ENCODE measurements at places on chromosomes 5 and 9. TPM values are rescaled to one million over a fixed set of nuclear protein-coding genes. Genes with fewer than 3 reads are reported as not detected.

GRCh38 chr5:151647320-151647861 is 39.3 kb downstream of the SPARC start:
- no peak for DNase-seq

- no peak for DNase-seq
Observed at GRCh38 chr5:40442346-40442745, 237.4 kb upstream of the PTGER4 start.

DNA sequence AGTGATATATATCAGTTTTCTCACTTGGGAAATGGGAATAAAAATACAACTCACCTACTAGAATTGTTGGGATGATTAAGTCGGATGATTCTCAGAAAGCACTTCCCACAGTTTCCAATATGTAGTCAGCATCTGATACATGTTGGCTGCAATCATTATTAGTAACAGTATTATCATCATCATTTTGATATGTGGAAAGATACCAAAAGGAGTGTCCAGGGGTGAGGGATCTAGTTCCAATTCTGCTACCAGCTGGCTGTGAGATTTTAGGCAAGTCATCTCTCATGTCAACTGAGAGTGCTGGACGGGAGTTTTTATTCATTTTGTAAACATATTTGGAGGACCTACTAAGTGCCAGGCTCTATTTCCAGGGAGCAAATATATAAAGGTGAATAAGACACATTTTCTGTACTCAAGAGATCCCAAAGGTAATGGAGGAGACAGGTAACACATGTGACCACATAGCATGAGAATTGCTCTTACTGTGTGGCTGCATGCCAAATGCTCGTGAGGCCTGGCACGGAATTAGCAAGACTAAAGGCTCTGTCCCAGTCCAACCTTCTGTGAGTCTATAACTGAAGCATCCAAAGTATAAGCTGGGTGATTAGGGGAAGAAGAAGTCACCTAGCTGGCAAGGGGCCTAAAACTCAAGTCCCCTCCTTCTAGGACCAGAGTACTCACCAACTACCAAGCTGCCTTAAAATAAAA is 83.0 kb downstream of the GRIA1 start:
- no peak for DNase-seq

- DNase-seq, result no peak
Observed at GRCh38 chr5:3599226-3600105, 3.8 kb downstream of the IRX1 start.

DNA sequence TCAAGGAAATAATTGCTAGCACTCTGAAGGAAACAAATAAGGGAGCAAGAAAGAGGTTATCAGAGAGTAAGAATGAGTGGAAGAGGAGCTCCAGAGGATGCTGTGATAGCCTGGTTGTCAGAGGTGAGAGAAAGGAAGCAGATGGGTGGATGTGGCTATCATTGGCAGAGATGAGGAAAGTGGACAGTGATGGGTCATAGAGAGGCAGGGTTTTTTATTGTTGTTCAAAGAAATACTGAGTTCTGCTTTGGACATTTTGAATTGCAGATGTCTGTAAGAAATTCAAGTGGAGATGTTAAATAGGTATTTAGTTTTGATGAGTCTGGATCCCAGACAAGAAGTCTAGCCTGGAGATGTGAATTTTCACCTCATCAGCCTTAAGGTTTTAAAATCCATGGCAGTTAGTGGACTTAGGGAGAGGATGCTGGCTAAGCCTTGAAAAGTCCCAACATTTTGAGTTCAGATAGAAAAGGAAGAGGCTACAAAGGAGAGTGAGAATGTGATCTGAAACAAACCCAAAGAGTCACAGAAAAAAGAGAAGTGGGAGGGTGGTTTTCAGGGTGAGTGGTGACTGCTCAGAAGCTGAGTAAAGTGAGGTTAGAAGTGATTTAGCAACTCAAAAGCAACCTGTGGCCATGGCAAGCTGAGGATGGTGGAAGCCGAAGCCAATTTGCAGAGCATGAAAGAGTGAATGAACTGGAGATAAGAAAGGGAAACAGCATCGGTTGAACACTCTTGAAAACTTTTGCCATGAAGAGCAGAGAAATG is 50.4 kb downstream of the PPIC start:
- no peak for DNase-seq

DNA sequence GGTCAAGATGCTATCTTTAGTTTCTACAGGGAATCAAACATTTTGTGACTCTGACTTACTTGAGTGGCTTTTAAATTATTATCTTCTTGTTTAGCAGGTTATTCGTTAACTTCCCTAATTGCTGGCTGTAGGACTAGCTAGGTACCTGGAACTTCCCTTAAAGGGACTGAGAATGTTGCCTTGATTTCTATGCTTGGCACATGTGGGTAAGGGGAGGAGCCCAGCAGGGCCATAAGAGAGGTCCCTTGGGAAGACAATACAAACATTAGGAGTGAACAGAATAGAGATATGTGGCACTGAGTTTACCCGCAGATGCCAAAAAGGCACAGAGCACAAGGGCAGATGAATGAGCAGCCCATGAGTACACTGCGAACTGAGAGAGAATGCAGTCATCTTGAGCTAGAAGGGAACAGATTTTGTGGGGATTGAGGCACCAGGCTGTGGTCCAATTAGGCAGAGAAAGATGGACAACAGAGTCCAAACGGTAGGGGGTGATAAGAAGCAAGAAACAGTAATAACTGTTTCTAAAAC is 9.8 kb downstream of the CKMT2 start:
- no peak for DNase-seq

GRCh38 chr9:98375138-98375726 is 119.8 kb upstream of the TBC1D2 start:
- DNase-seq, result no peak

DNA sequence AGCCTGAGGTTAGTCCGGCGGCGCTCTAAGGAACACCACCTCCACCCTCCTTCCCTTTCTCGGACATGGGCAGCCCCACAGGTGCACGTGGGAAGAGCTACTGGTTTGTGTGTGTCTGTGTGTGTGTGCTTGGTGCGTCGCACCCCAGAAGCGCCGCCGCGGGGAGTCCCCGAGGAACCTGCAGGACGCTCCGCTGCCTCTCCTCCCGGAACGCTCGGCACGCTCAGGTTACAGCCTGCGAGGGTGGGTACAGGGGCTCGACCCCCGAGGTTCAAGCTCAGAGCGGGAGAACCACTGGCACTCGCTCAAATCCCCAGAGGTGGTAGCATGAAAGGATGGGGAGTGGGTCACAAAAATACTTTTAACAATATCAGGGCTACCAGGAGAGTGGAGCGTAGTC is 2.0 kb downstream of the ASTN2 start:
- DNase-seq, result no peak

DNA sequence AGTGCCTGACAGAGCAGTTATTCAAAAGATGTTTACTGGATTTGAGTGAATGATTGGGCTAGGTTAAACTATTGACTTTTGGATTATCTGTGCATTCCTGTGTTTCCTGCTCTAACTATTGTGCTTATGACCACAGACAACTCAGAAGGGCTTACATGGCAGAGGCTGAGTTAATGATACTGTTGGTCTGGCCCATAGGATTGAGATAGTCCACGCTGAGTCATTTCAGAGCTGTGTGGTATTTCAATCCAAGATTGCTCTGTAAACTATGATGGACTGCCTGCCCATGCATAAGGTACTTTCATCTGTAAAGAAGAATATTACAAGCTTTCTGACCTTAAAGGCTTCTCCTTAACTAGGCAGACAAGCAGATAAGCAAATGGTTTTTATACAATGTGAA is 49.1 kb upstream of the SLIT3 start:
- DNase-seq, result no peak

DNA sequence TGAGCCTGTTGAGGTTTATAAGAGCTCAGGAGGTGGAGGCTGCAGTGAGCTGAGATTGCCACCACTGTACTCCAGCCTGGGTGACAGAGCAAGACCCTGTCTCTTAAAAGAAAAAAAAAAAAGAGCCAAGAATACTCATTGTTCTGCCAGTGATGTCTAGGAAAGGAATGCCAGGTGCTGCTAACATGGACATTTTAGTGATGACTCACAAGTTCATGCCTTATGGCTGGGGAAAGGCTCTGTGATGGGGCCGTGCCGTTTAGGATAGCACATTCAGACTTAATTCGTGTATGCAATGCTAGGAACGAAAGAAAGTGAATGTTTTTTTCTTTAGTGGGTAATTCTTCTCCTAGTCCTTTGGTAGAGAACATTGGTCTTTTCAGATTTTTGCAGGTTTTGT is 134.2 kb downstream of the ARHGAP26 start:
- no peak for DNase-seq

DNA sequence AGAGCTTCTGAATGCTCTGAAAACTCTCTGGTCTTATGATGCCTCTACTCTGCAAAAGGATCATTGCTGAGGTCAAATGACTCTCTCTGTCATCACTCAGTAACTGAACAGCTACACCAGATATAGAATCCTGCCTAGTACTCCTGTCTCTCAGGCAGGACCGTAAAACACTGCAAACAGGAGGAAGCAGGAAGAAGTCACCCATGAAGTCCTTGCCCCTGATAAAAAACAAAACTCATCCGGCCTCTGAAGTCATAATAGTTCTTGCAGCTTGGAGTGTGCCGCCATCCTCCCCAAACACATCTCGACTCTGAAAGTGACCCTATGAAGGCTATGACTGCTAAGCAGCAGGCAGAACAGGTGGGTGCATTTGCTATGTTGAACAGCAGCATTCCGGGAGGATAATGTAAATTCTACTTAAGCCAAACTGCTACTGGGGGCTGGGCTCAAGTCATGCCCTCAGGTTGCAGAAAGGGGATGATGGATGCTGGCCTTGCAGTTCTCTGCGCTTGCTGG is 81.9 kb upstream of the FAM169A start:
- DNase-seq, result no peak

- no peak for DNase-seq
Observed at GRCh38 chr5:96577909-96578308, 84.3 kb upstream of the CAST start.

DNA sequence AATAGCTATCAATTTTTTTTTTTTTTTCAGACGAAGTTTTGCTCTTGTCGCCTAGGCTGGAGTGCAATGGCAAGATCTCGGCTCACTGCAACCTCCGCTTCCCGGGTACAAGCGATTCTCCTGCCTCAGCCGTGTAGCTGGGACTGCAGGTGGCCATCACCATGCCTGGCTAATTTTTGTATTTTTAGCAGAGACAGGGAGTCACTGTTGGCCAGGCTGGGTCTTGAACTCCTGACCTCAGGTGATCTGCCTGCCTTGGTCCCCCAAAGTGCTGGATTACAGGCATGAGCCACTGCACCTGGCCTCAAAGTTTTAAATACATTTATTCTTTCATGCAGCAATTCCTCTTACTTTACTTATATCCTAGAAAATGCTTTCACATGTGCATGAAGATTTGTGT is 17.6 kb downstream of the TRIM14 start:
- DNase-seq, result no peak

DNA sequence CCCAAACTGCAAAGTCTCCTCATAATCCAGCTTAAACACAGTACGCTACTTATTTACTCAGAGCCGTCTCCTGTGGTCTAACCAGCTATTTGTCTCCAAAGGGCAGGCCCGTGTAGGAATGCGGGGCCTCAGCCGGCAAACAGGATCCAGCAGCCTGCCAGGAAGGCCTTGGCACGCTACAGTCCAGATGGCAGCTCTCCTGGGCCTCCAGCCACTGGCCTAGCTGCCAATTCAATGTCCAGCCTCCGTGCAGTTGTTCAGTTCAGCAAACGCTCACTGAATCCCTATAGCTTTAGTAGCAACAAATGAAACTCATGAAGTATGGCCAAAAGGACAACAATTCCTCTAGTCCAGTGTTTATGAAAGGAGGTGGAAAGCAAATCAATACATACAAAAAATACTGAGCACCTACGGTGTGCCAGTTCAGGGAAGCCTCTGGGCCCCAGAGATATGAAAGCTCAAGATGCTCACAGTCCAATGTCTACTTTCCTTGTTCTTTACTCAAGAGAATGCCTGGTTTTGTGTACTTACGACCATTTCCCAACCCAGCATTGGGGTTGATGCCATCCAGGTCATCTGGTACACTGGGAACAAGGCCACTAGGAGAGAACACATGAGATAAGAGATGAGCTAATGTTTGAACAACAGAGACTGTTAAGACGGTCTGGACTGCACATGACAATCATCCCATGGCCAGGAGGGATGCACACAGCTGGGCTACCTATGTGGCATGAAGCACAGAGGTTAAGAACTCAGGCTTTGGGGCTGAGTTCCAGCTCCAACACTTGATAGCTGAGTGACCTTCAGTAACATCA is 8.3 kb downstream of the CDK5RAP2 start:
- DNase-seq, result peak; percentile 94

DNA sequence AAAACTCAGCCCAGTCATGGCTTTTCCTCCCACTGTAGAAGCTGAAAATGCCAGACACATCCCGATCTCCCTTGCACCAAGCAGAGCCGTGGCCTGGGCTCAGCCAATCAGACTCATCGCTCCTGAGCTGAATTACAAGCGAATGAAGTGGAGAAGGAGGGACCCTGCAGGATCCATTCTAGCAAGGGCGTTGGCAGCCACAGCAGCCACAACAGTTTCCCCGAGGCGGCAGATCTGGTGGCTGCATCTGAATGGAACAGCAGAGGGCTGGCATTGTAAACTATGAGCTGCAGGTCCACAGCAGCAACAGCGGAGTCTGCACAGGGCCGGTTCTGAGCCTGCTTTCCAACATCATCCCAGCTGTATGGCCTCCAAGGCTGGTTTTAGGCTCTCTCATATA is 23.8 kb downstream of the ALG2 start:
- DNase-seq, result no peak

DNA sequence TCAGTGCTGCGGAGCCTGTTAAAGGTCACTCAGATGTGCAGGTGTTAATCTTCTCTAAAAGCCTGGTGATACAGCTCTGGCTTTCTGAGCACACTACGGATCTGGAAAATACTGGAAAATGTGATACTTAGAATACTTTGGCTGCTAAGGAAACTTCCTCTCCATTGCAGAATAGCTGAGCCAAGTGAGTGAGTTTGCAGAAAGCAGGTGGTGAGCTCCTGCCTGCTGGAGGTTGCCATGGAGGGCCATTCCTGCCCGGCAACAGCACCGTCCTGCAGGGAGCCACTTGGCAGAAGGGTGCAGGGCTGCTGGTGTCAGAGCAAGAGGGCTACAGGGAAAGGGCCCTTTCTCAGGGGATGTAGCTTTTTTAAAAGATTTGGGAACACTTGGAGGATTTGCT is 40.7 kb downstream of the SECISBP2 start:
- peak; percentile 30 for DNase-seq

- no peak for DNase-seq
Observed at GRCh38 chr5:145495741-145496140, 339.4 kb downstream of the PRELID2 start.

The TAL2 gene
- total RNA-seq, result not detected

The GLRA1 gene
- not detected for total RNA-seq

The HARS1 gene
- 48.9 TPM for total RNA-seq

The CRB2 gene
- total RNA-seq, result not detected

The ZNF354C gene
- 1.3 TPM for total RNA-seq

The TMC1 gene
- 0.18 TPM for total RNA-seq

The DBH gene
- total RNA-seq, result 16.7 TPM

The PHF24 gene
- not detected for total RNA-seq

The PCDHGA10 gene
- 2.2 TPM for total RNA-seq

The FSTL4 gene
- not detected for total RNA-seq

The HTR1A gene
- total RNA-seq, result not detected

The ABO gene
- 0.03 TPM for total RNA-seq

The PCSK1 gene
- total RNA-seq, result not detected

The MCC gene
- total RNA-seq, result 36.3 TPM

All from left lobe of liver (tissue), 2 donors.